ENCODE measurements at places on chromosomes 3 and 15.

DNA sequence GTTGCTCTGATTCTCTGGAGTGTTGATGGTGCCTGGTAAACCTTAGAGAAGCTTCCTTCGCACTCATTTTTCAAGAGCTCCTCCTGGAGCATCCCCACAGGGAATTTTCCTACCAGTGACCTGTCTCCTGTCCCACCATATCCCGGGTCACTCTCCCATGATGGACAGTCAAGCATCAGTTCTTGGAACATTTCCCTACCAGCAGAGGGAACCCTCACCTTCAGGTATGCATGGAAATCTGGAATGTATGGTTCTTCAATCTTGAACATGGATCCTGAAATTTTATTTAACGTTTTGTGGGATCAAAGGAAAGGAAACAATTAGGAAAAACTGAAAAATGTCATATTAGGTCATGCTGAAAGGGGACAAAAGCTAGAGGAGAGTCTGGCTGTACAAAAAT, 153.8 kb downstream of the SPATA16 start:
- DNase-seq: no peak

- DNase-seq: no peak
Measured at GRCh38 chr3:109098079-109098644, 19.8 kb downstream of the MORC1 start.

DNA sequence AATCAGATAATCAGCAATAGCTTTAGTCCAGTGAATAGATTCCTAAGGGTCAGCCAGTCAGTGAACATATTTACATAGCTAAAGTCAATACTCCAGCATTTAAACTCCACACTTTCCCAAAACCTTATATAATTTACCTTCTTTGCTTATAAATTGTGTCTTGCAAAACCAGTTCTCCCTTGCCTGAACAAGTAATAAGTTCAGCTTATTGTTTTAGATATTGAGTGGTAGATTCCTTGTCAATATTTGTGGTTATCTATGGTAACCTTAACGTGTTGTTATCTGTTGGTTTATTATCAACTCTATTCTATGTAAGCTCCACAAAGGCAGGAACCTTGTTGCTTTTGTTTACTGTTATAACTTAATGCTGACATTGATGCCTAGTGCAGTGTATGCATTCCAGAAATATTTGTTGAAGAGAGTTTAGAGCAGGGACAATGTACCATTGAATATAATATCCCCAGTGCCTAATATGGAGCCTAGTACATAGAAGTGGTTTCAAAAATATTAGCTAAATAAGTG, 24.0 kb downstream of the PLSCR5 start:
- no peak for DNase-seq

- DNase-seq: no peak
Measured at GRCh38 chr3:120081719-120082118, 12.5 kb downstream of the GSK3B start.

- DNase-seq: no peak
Measured at GRCh38 chr3:112744825-112745566, 101.7 kb downstream of the CD200R1L start.

Data from stimulated activated CD4-positive, alpha-beta T cell treated with anti-CD3 and anti-CD28 coated beads, TNF-alpha, amount 100 ng/mL, for 4 hours (primary cell).